ENCODE measurements at places on chromosomes 11 and 22.

GRCh38 chr11:109026891-109027489 is 362.1 kb downstream of the DDX10 start:
- DNase-seq: no peak

DNA sequence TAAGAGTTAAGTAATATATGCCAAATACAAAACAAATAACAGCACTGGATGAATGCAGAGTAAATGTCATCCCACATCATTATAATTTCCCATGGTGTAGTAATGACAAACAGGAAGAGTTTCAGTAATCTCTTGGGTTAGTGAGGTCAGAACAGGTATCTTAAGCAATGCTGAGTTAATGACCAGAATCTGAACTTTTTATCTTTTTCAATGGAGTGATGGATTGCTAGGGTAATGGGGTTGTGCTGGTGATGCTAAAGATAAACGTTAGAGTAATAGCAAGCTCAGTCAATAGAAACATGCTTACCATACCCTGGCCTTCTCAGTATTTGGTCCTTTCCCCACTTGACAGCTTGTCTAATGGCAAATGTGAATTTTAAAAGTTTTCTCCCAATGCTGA is 11.5 kb upstream of the BDNF start:
- no peak for DNase-seq

DNA sequence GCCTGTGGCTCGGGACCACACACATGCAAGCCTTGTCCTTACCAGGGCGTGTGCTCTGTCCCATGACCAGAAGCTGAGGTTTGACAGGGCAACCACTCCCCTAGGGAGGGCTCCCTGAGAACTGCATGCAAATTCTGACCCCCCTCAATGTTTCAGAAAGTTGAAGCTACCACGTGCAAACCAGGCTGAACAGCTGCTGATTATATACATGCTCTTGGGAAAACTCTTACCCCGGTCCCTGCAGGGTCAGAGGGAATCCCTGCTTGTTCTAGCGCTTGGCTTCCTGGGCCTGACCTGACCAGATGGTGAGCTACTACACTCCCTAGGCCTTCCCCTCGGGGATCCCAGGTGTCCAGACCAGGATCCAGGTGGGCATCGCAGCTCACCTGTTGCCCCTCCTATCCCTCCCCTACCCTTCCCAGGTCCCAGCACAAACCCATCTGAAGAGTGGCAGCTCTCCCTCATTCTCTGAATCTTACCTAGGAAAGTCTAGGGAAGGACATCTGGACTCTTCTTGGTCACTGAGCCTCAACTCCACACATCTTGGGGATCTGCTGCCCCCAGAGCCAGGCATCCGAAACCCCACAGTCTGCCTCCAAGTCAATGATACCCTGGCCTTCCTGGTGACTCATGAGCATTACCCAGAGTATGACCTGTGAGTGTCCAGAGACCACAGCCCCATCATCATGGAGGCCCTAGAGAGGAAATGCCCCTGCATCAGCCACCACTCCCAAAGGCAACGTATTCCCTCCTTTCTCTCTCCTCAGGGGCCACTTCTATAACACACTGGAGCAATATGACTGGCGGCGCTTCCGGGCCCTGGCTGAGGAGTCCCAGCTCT is 61.5 kb downstream of the BTG4 start:
- DNase-seq: no peak

DNA sequence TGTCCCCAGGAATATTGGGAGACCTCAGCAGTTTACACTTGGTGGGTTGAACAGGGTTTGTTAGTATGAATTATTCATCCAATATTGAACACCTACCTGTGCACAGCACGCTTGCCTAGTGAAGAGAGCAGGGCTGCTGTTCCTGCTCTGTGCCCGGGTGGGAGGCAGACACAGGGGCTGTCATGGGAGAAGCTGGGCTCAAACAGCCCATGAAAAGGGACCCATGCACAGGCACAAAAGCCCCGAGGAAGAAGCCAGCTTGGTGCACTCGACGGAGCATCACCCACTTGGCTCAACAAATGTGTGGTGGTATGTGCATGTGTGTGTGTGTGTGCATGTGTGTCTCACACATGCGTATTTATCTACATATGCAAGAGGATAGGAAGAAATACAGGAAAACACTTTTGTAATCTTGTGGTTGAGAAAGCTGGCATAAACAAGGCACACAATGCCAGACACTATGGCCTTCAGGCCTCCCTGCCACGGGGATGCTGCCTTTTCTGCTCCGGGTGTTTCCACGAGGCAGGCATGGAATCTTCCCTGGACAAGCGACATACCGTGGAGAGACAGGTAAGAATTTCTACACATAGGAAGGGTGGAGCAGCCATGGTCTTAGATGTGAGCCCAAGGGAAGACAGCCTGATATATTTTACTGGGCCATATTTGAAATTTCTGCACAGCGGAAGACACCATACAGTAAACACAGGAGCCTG is 5.0 kb upstream of the APOBEC3A start:
- no peak for DNase-seq

DNA sequence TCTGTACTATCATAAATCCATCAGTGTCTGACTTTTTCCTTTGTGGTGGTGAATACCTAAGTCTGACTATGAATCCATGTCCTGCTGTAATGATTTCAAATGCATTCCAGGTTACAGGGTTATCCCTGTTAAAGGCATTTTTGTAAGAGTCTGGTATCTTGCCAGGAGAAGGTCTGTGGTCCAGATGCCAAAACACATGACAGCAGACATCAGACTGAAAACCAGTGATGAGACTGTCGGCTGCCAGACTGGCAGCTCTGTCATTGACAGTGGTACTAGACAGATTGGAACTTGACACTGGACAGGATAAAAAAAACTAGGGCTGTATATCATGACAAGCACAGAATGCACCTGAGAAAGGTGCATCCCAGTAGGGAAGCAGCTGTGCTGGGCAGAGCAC is 301.8 kb upstream of the FAT3 start:
- no peak for DNase-seq

DNA sequence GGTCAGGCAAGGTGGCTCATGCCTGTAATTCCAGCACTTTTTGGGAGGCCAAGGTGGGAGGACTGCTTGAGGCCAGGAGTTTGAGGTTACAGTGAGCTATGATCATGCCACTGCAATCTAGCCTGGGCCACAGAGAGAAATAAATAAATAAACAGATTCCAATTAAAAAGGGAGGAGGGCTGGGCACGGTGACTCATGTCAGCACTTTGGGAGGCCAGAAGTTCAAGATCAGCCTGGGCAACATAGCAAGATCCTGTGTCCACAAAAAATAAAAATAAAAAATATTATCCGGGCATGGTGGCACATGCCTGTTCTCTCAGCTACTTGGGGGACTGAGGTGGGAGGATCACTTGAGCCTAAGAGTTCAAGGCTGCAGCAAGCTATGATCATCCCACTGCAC is 7.5 kb downstream of the CYB561A3 start:
- DNase-seq: no peak

Data from central memory CD8-positive, alpha-beta T cell (primary cell).